ENCODE measurements at places on chromosomes 7 and 10.

DNA sequence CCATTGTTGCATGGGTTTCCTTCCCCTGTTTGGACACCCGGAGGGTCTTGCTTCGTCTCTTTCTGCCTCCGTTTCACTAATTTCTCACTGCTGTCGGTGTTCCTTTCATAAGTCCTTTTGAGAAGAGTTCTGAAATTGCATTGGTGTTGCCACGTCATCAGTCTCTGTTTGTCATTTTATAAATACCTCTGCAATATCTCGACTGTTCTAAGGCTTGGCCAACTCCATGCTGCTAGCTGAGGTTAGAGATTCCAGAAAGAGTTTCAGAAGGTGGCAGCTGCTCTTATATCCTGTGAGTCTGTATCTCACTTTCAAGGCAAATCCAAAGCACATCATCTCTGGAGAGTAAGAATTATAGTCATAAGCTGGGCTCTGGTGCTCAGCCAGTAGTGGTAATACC is 148.0 kb upstream of the INSYN2A start:
- DNase-seq, result no peak

DNA sequence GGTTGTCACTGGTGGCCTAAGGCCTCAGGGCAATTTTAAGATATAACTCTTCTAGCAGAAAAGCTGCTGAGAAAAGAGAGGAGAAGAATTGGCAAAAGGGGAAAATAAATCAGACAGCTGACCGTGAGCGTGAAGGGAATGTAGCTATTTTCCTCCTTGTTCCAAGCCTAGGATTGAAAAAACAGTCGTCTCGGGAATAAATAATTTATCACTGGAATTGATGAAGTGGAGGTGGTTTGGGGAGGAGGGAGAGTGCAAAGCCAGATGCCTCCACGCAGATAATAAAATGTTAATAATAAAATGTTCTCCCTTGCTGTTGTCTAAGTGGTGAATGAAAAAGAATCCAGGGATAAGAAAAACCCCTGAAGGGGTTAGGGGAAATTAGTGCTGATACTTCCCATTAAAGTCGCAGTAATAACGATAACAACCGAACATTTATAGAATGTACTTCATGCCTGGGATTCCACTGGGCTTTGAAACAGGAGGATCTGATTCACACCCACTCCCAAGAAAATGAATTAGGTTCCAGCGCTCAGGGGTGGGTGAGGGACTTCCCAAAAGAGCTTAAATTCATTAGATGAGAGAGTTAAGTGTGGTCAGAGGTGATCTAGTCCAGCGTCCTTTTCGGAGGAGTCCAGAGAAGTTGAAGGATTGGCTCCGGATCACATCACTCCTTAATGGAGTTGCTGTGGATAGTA is 27.3 kb downstream of the BAMBI start:
- DNase-seq, result no peak

DNA sequence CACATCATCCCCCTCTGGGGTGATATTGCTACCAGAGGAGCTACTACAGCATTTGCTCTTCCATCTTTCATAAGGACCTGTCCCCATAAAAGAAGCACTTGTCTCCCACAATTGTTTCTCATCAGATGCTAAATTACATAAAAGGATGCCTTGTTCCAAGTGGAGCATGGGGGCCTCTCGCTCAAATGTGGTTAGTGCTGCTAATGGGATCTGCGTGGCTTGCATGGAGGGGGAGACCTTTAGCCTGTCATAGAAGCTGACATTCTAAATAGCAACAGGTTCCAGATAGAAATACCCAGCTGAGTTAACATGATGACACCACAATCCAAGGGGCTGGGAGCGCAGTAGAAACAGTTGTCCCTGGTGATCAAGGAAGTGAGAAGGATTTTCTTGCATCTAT is 257.9 kb downstream of the SFMBT2 start:
- no peak for DNase-seq

- no peak for DNase-seq
Measured at GRCh38 chr7:8105449-8106095, 137.0 kb downstream of the GLCCI1 start.

GRCh38 chr7:47461161-47461560 is 120.8 kb downstream of the TNS3 start:
- no peak for DNase-seq

- DNase-seq, result no peak
Measured at GRCh38 chr10:99534939-99535763, 2.4 kb downstream of the NKX2-3 start.

GRCh38 chr7:100380196-100380595 is 6.9 kb downstream of the PILRA start:
- DNase-seq, result no peak

DNA sequence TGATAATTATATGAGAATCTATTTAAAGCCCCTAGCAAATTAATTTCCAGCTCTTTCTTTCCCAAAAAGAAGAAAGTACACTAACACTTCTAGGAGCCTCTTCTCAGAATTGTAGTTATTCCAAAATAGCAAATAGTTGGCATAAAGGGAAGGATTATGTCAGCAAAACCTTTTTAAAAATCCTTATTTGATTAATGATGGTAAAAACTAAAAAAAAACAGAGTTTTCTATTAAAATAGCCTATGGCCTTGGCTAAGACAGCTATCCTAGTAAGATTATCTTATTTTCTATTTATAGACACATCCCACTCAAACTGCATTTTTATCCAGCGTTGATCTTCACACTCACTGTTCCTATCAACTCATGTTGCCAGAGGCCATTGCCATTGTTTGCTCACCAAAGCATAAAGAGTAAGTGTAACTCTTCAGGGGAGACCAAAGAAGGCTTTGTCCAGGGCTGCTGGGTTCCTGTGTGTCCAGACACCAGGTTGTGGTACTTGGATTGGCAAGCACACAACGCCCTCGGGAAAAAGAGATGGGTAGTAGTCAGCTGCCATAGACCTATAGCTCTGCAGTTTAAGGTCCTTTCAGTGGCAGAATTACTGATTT is 31.5 kb downstream of the ACTA2 start:
- no peak for DNase-seq

DNA sequence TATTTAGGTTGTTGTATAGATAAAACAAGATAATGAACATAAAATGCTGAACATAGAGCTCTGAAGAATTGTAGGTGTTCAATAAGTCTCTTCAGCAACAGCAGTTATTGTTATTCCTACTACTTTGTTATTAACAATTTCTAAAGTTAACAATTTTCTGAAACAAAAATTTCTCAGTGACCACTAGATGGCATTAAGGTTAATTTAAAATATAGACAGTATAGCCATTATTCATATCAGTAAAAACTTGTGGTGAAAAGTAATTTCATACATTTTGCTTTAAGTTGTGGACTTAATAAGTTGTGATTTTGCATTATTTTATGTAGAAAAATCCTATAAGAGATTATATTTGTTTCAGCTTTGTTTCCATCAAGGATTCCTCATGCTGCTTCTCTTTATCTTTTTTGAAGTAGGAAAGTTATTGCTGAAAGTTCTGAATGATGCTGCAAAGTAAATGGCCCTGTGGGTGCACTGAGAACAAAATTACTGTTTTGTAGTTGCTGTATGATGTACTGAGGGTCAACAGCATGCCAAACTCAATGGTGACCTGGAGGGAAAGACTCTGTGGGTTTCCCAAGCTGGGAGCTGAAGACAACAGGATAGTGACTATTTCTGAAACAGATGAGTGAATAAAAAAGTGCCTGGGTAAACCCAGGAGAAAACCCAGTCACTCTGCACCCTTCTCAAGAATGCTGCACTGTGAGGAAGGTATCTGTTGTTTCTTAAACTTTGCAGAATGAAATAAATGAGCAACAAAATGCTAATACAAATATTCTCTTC is 253.6 kb downstream of the KIF20B start:
- DNase-seq, result no peak

GRCh38 chr10:101133489-101134298 is 2.6 kb downstream of the TLX1 start:
- no peak for DNase-seq

DNA sequence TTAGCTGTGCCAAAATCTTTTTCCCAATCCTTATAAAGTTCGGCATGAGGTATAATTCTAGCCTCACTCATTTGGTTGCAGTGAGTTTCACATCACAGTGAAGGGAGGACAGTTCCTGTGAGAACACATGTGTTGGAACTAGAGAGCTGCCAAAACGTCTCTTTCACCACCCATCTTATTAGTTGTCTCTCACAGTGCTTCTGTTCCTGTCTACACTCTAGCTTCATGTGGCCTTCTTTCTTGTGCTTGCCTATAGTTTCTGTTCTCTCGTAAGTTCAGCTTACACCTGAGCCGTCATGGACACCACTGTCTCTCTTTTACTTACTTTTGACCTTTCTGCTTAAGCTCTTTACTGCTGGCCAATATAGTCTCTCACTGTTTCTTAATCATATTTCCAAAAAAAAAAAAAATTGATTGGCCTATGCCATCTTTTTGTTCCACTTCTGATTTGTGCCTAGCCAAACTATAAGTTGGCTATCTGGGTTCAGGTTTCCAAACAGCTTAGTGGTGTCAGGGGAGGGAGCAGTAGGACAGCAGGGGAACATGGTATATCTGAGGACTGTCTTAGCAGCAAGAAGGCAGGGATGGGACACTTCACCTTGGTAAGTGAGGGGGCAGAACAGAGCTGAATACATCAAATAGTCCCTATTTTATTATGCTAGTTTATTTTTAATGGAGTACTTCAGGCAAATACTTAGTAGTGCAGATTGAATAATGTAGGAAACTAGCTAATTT is 38.0 kb downstream of the ZNRF2 start:
- no peak for DNase-seq

All from stimulated activated CD8-positive, alpha-beta memory T cell treated with anti-CD3 and anti-CD28 coated beads, Interleukin-7, amount 100 ng/mL, for 1 hour (primary cell).